ENCODE measurements at places on chromosomes 13 and 19.
A peak's percentile ranks its signal among the peaks of the same experiment; 100 is the strongest.

GRCh38 chr13:36536546-36536945 is 104.3 kb downstream of the CCNA1 start:
- no peak for DNase-seq

GRCh38 chr19:58361900-58362271 is 665 bp downstream of the ZNF497 start:
- DNase-seq = no peak

GRCh38 chr13:25329706-25330105 is 28.3 kb downstream of the NUP58 start:
- DNase-seq = no peak

DNA sequence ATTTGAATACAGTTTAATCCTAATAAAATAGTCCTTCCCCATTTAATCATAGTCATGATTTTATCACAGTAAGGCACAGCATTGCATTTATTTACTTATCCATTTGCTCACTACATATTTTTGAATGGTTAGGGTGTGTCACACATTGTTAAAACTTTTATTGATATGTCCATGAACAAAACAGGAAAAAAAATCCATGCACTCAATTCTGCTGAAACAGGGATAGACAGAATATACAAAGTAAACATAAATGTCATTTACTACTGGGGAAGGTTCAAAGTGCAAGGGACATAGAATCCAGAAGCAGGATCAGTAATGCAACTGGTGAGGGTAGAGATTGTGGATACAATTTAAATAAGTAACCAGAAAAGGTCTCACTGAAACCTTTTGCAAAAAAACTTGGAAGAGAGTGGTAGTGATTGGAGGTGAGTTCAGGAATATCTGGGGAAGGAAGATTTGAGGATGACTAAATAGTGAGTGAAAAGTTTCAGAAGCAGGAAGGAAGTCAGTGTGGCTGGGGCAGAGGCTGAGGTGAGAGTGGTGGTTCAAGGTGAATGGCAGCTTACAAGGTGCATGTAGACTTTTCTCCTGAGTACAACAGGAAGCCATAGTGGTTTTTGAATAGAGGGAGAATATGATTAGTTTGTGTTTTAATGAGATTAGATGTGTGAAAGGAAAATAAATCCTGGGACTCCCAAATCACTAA is 387.2 kb upstream of the ATXN8OS start:
- DNase-seq = no peak

DNA sequence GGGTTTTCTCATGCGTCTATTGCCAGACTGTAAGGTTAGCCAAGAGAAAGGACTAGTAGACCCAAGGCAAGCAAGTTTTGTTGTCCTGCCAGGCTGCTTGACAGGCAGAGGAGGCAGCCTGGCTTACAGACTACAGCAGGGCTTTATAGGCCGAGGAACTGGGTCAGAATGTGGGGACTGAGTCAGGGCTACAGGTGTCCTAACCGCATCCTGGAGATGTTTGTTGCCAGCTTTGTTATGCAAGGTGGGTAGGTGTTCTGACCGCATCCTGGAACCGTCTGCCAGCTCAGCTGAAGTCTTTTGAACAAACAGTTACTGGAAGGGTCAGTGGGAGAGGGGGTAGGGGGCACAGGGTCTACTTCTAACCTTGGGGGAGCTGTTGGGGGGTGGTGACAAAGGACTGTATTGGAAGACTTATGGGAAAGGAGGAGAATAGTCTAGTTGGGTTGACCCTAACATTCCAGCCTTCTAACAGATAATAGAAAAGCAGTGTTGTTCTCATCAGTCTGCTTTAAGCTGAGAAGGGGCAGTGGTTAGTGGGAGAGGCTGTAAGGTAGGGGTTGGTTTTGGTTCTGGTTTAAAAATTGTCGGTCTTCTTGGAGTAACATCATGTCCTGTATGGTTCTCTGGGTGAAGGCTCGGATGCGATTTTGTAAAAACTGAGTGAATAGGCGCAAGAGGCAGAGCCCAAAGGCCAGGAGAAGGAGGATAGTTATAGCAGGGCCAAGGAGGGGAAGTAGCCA is 913.8 kb upstream of the SLITRK5 start:
- DNase-seq = peak; percentile 98

DNA sequence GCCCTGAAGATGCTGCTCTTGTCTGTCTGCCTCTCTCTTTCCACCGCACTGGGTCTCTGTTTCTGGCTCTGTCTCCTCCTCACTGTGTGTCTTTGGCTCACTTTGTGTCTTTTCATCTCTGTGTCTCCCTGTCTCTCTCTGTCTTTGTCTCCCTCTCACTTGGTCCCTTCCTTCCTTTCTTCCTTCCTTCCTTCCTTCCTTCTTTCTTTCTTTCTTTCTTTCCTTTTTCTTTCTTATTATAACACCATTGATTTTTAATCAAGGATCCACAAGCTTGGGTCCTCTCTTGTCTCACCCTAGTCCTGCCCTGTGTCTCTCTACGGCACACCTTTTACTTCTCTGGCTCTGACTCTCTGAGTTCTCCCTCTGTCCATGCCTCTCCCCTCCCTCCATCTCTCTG is 14.3 kb downstream of the CD177 start:
- no peak for DNase-seq

- DNase-seq = peak; percentile 75
Observed at GRCh38 chr19:53553865-53554791, 16.2 kb downstream of the ZNF331 start.

- no peak for DNase-seq
Observed at GRCh38 chr13:51066091-51066831, 44.8 kb downstream of the C13orf42 start.

DNA sequence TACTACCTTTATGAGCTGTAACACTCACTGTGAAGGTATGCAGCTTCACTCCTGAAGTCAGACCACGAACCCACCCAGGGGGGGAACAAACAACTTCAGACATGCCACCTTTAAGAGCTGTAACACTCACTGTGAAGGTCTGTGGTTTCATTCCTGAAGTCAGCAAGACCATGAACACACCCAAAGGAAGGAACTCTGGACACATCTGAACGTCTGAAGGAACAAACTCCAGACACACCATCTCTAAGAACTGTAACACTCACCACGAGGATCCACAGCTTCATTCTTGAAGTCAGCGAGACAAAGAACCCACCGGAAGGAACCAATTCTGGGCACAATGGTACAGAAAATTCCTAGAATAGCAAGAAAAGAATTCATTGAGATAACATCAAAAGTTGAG is 1796.5 kb upstream of the MIR17HG start:
- DNase-seq = no peak

DNA sequence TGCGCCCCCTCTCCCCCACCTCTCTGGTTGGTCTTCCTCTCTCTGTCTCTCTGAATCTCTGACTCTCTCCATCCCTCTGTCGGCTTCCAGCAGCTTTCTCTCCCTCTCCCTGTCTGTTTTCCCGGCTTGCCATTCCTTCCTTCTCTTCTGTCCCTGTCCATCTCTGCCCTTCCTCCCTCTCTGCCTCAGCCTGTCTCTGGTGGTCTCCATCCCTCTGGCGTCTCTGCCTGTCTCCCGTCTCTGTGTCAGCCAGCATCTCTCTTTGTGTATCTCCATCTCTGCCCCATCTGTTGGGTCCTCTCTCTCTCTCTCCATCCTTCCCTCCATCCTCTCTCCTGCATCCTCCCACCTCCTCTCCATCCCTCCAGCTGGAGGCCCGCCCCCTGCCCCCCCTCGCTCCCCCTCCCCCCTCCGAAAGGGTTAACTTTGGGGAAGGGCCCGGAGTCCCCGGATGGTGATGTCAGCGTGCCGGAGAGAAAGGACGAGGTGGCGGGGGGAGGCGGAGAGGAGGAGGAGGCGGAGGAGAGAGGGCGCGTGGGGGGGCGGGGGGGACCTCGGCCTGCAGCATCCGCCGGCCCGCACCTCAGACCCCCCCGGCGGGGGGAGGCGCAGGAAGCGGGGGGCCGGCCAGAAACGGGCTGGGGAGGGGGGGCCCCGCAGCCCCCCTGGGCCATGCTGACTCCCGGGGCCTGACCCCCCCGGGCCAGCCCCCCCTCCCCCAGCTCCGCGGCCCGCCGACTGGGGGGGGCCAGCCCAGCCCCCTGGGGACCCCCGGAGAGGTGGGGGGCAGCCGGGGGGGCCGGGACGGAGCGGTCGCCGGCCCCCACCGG is at the start of gene BRSK1:
TSS of gene BRSK1 (plus strand) at position 450 of the 830 bp plus-strand sequence. CDS start 446 bp downstream, outside the sequence.
- peak; percentile 66 for DNase-seq

DNA sequence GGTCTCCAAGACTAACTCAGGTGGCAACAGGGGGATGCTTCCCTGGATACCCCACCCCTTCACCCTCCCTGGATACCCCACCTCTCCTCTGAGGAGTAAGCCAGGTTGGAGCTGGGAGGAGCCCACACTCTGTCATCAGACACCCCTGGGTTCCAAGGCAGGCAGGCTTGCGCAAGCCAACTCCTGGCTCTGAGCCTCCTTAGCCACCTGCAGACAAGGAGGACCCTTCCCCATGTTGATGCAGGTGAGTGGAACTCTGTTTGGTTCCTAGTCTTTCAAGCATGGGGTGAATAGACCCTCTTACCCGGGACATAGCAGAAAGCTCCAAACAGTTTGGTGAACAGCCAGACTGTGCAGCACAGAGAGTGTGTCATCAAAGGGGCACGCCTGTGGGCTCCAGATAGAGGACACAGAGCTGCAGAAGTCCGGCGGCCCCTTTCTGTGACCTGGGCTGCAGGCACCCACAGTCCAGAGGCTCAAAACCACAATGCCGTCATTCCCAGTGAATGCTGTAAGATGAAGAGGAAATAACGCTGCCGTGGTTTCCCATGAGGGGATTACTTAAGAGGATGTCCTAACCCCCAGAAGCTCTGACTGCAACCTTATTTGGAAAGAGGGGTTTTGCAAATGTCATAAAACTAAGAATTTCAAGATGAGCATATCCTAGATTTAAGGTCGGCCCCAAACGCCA is 12.1 kb upstream of the HAS1 start:
- no peak for DNase-seq

GRCh38 chr13:25905611-25906010 is 146.2 kb downstream of the SHISA2 start:
- DNase-seq = no peak

- no peak for DNase-seq
Observed at GRCh38 chr13:110470272-110471009, 91.1 kb downstream of the RAB20 start.

DNA sequence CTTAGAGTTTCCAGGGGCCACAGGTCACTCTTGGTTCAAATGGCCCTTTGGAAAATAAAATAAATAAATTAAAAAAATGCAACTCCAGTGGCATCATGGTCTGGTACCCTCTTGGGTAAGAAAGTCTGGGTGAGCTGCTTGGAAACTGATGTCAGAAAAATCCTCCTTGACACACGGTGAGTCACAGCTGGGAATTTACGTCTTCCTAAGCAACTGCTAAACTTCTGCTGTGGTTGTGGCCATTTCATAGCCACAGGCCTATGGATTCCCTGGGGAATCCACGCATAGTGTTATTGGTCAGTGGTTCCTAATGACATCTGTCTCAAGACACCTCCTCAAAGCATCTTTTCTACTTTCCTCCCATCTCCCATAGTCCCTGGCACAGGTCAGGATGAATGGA is 220.8 kb downstream of the COG6 start:
- no peak for DNase-seq

GRCh38 chr13:97639236-97639635 is 205.3 kb downstream of the RAP2A start:
- DNase-seq = no peak

DNA sequence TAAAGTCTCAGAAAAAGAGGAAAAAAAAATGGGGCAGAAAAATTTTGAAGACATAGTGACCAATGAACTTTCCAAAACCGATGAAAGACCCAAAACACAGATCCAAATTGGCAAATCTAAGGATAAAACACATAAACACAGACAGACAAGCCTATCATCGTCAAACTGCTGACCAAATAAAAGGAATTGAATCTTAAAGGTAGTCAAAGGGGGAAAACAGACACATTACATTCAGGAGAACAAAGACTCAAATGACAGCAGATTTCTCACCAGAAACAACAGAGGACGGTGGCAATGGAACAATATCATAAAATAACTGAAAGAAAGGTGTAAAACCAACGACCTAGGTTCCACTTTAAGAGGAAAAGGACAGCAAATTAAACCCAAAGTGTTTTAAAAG is 10.2 kb downstream of the RBM26 start:
- DNase-seq = no peak

DNA sequence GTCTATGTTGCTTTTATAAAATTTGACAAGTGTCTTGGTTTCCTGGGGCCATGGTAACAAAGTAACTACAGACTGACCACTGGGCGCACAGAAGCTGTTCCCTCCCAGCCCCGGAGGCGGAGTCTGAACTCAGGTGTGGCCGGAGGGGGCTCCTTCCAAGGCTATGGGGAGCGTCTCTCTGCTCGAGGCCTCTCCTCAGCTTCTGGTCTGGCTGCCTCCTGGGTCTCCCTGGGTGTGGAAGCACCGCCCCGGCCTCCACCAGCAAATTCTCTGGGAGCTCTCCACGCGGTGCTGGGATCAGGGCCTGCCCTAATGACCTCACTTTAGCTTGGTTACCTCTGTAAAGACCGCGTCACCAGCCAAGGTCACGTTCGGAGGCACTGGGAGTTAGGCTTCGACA is 45.7 kb upstream of the F7 start:
- DNase-seq = no peak

- DNase-seq = peak; percentile 10
Observed at GRCh38 chr13:36509369-36509768, 77.1 kb downstream of the CCNA1 start.

DNA sequence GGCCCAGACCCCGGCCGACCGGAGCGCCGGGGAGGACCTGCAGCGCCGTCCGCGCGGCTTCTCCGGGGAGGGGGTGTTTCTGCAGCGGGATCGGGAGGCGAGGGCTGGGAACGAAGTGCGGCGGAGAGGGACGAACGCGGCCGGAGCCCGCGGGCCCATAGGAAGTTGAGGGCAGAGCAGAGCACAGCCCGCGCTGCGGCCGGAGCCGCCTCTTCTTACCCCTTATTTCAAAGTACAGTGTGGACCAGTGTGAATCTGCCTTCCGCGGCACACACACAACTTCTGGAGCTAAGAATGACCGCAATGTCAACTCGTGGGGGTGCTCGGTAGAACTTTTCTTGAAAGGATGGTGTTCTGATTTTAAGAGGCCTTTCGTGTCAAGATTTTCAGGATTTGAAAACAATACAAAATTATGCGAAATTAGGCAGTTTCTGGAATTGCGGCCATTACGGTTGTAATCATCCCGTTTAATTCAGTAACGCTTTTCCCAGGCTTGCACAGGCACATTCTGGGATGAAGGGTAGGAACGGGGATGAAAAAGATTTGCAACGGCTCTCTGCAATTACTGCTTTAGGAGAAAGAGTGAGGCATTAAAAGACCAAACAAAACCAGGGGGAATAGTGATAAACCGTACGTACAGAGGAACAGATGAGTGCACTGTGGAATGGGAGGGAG is 821 bp downstream of the TDRD3 start:
- DNase-seq = no peak

GRCh38 chr19:44939668-44940067 is 2.4 kb upstream of the APOC4 start:
- DNase-seq = no peak

DNA sequence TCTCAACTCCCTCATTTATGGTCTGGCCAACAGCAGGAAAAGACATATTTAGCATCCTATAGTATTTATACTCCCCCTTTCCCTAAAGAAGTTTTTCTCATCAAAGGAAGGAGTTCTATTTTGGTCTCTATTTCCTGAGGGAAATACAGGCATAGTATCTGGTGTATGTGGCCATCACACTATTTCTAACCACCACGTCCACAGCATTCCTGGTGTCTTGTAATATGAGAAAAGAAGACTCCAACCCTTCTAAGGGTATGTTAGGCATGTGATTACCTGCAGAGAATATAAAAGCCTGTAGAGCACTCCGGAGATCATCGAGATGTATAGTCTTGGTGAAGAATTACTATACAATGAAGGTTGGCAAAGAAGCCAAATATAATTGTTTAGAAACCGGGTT is 137.4 kb downstream of the VWA8 start:
- DNase-seq = no peak

All from Jurkat, Clone E6-1 (cell line).